ENCODE measurements at places on chromosomes 4 and X.

- no peak for DNase-seq
These were observed 36.6 kb downstream of the CHST7 start for GRCh38 chrX:46610070-46610658.

GRCh38 chr4:17884063-17884462 lies 73.3 kb downstream of the NCAPG start:
- no peak for DNase-seq

GRCh38 chrX:70449457-70449966 lies 4.9 kb downstream of the DLG3 start:
- no peak for DNase-seq

- no peak for DNase-seq
These were observed 70.8 kb downstream of the LUZP4 start for GRCh38 chrX:115360220-115360781.

GRCh38 chrX:18898492-18898891 lies 85.4 kb downstream of the PHKA2 start:
- no peak for DNase-seq

- DNase-seq = no peak
These were observed 47.7 kb downstream of the ING2 start for GRCh38 chr4:183552274-183553146.

- no peak for DNase-seq
These were observed 502.9 kb upstream of the SLIT2 start for GRCh38 chr4:19748519-19749479.

GRCh38 chr4:148770377-148770776 lies 328.2 kb upstream of the NR3C2 start:
- no peak for DNase-seq

DNA sequence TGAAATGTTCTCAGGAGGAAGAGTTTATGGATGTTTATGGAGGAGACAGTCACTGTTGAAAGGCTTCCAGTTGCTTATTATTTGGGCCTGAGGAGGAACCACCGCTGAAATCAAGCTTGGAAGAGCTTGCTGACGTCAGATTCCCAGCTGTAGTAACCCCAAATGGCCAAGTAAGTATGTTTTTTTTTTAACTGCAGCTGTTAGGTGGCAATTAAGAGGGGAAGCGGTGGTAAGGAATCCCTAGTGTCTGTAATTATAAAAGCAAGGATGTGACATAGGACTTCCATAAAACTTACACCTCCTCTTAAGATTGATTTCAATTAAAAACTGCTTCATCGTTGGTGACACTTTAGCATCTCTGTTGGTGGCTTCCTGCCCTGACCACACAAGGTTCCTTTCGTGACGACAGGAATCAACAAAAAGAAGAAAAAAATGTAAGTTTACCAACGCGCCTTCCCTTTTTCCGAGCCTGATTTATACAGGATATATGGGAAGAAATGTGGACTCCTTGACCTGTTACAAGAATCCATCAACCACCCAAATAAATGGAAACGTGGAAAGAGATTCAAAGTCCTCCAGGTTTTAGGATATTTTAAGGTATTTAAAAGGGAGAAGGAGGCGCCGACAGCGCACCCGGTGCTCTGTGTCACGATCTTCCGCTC lies 884 bp downstream of the RELL1 start:
- DNase-seq = no peak

- no peak for DNase-seq
These were observed 2.7 kb upstream of the PF4V1 start for GRCh38 chr4:73850261-73850970.

GRCh38 chrX:134174859-134175258 lies 62.1 kb upstream of the CCDC160 start:
- DNase-seq = no peak

GRCh38 chr4:84803720-84804119 lies 162.8 kb downstream of the WDFY3 start:
- DNase-seq = no peak

DNA sequence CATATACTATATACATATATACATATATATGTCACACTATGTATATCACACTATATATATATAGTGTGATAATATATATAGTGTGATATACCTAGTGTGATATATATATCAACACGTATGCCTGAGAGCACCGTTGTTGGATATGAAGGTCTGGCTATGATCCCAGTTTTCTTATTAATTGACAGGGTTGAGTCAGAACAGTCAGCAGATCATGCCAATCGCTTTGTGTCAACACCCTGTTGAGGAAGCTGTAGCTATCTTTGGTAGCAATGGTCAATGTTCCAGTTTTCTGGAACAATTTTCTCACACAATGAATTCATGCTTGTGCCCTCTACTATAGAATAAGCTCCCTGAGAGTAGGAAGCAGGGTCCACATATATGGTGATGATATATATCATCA lies 496.0 kb upstream of the AGA start:
- no peak for DNase-seq

DNA sequence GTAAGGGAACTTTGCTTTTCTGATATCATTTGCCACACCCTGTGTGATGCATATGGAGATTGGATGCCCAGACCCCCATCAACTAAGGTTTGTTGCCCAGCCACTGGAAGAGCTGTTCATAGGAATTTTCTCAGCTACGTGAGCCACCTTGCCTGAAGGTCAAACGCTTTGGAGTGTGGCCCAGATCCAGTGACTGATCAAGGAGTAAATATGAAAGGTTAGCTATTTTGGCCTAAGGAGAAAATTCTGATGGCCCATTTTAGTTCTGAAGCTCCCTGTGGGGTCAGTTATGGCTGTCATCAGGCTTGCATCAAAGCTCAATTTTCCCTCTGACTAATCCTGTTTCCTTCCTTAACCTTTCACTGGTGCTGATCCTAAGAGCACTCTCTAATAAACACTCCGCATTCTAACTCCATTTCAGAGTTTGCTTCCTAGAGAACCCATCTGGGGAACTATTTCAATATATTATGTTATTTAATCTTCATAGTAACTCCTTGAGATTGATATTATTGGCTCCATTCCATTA lies 407.7 kb downstream of the SPRY1 start:
- DNase-seq = no peak

DNA sequence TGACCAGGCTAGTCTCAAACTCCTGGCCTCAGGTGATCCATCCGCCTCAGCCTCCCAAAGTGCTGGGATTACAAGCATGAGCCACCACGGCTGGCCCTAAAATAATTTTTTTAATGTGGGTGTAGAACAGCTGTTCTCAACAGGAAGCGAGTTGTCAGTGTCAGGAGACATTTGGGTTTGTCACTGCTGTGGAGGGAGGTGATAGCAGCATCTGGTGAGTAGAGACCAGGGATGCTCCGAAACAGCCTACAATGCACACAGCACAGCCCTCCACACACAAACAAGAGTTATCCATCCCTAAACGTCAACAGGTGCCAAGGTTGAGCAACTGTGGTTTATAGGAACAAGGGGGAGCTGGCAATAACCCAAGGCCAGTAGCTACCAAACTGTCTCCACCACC lies 243.4 kb upstream of the STS start:
- DNase-seq = no peak

DNA sequence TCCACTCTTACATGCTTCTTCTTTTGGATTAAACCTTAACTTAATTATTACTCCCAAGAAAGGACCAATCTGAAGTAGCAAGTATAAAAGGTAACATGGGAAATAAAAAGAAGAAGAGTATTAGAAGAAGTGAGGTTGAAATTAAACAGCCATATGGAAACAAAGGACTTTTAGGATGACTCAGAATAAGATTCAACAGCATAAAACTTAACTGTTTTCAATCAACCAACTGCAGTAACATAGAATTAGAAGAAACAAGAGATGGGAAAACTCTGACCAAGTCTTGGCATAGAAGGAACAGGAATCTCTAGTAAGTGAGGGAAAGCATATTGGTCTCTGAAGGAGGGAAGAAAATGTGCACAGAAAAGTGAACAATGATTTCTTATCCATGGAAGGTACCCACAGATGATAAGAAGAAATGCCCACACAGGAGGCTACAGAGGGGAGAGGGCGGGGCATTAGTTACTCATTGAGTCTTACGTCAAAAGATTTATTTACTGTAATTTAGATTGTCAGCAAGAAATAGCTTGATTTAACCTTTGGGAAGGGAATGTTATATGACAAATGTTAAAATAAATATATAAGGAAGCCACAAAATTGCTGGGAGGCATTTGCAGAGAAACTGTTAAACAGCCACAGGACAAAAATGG lies 177.3 kb downstream of the BANK1 start:
- DNase-seq = no peak

- DNase-seq = no peak
These were observed 23.9 kb downstream of the HTT start for GRCh38 chr4:3098346-3098745.

DNA sequence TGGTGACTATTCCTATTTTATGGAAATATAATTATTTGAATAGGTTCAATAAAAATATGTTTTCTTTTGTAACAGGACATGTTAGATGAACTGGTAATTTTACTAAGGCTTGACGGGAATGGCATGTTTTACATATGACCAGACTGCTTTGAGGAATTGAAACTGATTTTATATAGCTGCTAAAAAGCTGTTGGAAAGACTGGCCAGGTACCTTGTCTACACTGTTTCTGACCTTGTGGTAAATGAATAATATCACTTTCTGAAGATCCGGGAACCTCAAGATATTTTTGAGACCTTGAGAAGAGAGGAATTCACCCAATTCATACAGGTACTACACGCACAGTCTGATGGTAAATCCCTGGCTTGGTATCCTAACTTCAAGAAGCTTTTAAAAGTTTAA lies 42.1 kb upstream of the USP46 start:
- DNase-seq = no peak

DNA sequence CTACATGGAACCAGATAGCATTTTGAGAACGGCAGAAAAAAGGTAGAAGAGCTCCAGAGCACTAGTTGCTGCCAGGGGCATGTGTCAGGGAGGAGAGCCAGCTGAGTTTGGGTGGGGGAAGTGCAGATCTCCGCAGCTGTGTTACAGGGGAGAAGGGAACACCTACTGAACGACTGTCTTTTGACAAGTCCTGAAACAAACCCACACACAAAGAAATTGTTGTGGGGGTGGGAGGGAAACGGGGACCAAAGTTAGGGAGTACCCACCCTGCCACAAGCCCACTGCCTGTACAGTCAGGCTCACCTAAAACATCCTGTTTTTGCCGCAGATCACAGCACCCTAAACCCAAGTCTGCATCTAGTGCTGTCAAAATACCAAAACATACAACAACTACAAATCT lies 55.5 kb downstream of the LEF1 start:
- DNase-seq = no peak

DNA sequence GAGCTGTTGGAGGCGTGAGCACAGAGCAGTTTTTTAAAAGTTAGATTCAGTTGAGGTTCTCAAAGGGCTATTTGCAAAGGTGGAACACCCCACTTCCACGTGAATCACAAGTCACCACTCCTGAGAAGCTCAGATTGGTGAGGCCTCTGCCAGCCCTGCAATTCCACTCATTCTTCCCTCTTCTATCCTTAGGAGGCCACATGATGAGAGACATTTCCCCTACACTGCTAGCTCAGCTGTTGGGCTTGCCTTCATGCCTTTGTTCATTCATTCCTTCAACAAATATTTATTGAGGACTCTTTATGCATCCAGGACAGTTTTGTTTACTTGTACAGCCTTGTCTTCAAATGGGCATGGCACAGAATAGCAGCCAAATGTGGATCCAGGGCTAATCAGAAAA lies 3.7 kb downstream of the SRPX2 start:
- no peak for DNase-seq

- DNase-seq = no peak
These were observed 104.1 kb downstream of the KLHL4 start for GRCh38 chrX:87621697-87622096.

- no peak for DNase-seq
These were observed 14.9 kb upstream of the CCNG2 start for GRCh38 chr4:77141964-77142645.

- DNase-seq = no peak
These were observed 2.5 kb upstream of the LNX1 start for GRCh38 chr4:53593765-53594164.

DNA sequence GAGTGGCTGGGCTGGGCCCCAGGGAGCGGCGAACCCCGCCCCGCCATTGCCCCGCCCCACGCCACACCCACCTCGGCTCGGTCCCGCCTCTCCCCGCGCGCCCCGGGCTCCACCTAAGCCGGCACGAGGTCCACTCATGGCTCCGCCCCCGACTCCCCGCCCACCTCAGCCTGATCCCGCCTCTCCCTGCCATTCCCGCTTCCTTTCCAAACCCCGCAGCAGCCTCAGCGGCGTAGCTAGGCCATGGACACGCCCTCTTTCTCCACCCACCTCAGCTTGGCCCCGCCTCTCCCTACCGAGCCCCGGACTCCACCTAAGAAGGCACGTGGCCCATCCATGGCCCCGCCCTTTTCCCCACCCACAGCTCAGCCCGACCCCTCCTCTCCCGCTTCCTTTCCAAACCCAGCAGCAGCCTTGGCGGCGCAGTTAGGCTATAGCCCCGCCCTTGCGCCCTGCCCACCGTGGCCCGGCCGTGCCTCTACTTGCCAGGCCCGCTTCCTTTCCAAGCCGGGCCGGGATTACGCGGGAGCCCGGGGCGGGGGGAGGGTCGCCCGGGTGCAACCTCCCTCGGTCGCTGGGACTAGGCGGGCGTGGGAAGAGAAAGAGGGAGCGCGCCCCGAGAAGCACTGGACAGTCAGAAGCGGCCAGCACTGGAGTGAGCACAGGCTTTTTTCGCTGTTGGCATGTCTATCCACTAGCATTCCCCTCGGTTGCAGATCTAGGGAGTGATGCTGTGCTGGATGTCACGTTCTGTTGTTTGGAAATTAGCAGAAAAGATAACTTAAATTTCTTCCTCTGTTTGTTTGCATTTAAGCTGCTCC lies at the start of gene RELL1:
RELL1 (minus strand) TSS at position 4 of the 821 bp plus-strand sequence. CDS start 89 bp downstream, outside the sequence.
- peak; percentile 97 for DNase-seq

DNA sequence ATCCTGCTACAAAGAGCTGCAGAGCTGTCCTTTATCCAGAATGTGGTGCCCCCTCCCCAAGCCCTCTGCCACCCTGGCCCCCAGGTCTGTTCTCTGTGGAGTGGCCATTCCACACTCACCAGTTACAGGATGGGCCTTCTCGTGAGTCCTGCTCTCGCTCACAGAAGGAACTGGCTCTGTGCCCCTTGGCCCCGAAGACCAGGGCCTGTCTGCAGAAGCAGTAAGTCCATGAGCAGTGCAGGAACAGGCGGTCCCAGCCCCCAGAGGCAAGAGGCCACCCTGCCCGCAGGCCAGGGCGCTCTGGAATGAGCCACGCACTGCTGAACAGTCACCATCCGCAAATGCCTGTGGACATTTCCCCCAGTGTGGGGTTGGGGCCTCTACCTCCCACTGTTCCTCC lies 92.2 kb downstream of the DCTD start:
- DNase-seq = no peak

DNA sequence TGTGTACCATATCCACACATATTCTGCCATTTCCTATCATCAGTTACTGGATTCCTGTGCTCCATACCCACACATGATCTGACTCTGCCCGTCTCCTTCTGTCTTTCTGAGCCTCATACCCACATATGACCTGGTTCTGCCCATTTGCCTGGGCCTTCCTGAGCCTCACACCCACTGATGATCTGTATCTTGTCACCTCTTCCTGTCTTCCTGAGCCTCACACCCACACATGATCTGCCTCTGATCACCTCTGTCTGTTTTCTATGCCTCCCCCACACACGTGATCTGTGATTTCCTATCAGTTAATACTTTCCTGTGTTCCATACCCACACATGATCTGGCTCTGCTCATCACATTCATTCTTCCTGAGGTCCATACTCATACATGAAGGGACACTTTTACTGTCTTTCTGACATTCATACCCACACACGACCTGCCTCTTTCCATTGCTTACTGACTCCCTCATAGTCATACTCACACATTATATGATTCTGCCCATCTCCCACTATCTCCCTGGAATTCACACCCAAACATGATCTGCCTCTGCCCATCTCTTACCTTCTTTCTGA lies 32.5 kb downstream of the SCML1 start:
- DNase-seq = no peak

All from activated CD4-positive, CD25-positive, alpha-beta regulatory T cell (primary cell).